ENCODE measurements at places on chromosomes 16 and 17. TPM values are rescaled to one million over a fixed set of nuclear protein-coding genes. Genes with fewer than 3 reads are reported as not detected.

The KLHL10 gene
- total RNA-seq, result not detected

The OR1A1 gene
- not detected for total RNA-seq

The FA2H gene
- not detected for total RNA-seq

The NUDT21 gene
- total RNA-seq, result 78.7 TPM

The MPO gene
- total RNA-seq, result not detected

The MPP2 gene
- total RNA-seq, result 0.38 TPM

The ABCA3 gene
- total RNA-seq, result 33.9 TPM

The ALDH3A1 gene
- 0.65 TPM for total RNA-seq

The GNGT2 gene
- total RNA-seq, result 4.6 TPM

The PRRT2 gene
- total RNA-seq, result 0.19 TPM

The ZNRF1 gene
- 33.4 TPM for total RNA-seq

The TPSG1 gene
- total RNA-seq, result not detected

The BCO1 gene
- total RNA-seq, result 0.19 TPM

The HAS3 gene
- 1.8 TPM for total RNA-seq

The DPEP3 gene
- not detected for total RNA-seq

The SCNN1B gene
- total RNA-seq, result 1.6 TPM

The C17orf58 gene
- 25.5 TPM for total RNA-seq

The MMP28 gene
- total RNA-seq, result 11.3 TPM

The SREBF1 gene
- 53.3 TPM for total RNA-seq

The NAGS gene
- 11.7 TPM for total RNA-seq

The RAB11FIP4 gene
- total RNA-seq, result not detected

The ADAM11 gene
- total RNA-seq, result 0.10 TPM

The SGSH gene
- 33.0 TPM for total RNA-seq

The CLEC19A gene
- total RNA-seq, result not detected

The CCL2 gene
- 431 TPM for total RNA-seq

The CCDC154 gene
- total RNA-seq, result 0.10 TPM

The PRDM7 gene
- total RNA-seq, result not detected

The NETO2 gene
- 34.4 TPM for total RNA-seq

The OR2C1 gene
- not detected for total RNA-seq

The LRRC36 gene
- not detected for total RNA-seq

The SLC16A13 gene
- 2.0 TPM for total RNA-seq

The SPHK1 gene
- total RNA-seq, result 156 TPM

The NEUROD2 gene
- total RNA-seq, result not detected

The RNF43 gene
- total RNA-seq, result not detected

The ZG16B gene
- 0.33 TPM for total RNA-seq

The TP53TG3B gene
- total RNA-seq, result not detected

The SPNS2 gene
- total RNA-seq, result 36.3 TPM

The CLDN7 gene
- total RNA-seq, result 13.4 TPM

The TNFRSF12A gene
- 116 TPM for total RNA-seq

The DYNC1LI2 gene
- 151 TPM for total RNA-seq

The PMFBP1 gene
- not detected for total RNA-seq

The PARD6A gene
- 2.2 TPM for total RNA-seq

The ST3GAL2 gene
- 44.7 TPM for total RNA-seq

The HS3ST6 gene
- total RNA-seq, result not detected

The PPP1R27 gene
- not detected for total RNA-seq

The OMG gene
- total RNA-seq, result not detected

The OTOP2 gene
- not detected for total RNA-seq

The CDC6 gene
- total RNA-seq, result 11.4 TPM

The FOXL1 gene
- total RNA-seq, result 4.6 TPM

The PTRH2 gene
- total RNA-seq, result 20.3 TPM

The TP53TG3E gene
- not detected for total RNA-seq

The ELMO3 gene
- total RNA-seq, result 0.76 TPM

The ST6GALNAC1 gene
- not detected for total RNA-seq

The SNX20 gene
- total RNA-seq, result not detected

The GFAP gene
- not detected for total RNA-seq

The CD300E gene
- not detected for total RNA-seq

The ADAP2 gene
- 0.33 TPM for total RNA-seq
